Endothelial cell (in vitro differentiated cells): ENCODE measurements at places on chromosomes 4 and X. TPM values are rescaled to one million over a fixed set of nuclear protein-coding genes. Genes with fewer than 3 reads are reported as not detected.

- H3K36me3 ChIP-seq: no peaks in the 10 kb centered on the region
- no peak for DNase-seq
- no peaks in the 10 kb centered on the region for H3K4me1 ChIP-seq
- H3K27ac ChIP-seq: no peak overlapping the region
Measured at GRCh38 chrX:150774798-150775568, 81.8 kb downstream of the MTMR1 start.

DNA sequence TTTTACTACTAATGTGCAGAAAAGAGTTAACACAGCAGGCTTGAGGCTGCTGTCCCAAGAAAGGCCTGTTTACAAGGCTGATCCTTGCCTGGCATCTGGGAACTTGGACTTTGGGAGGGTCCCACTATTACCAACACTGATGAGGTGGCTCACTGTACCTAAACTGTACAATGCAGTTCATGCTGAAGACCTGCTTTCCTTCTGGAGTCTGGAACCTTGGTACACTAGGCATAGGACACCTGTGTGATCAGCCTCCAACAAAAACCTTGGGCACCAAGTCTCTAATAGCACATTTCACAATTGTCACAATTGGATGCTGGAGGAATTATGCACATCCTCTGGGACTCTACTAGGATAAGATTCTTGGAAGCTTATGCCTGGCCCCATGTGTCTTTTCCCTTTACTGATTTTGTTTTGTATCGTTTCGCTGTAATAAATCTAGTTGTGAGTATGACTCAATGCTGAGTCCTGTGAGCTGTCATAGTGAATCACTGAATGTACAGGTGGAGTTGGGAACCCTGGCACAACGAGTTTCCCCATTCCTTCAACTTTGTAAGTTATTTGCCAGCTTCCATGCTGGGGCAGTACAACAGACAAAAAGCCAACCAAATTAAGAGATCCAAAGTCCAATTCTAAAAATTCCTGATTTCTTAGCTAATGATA lies 45.9 kb downstream of the TEC start:
- peaks cover 4% of the 10 kb centered on the region for H3K4me1 ChIP-seq
- no peaks in the 10 kb centered on the region for H3K36me3 ChIP-seq
- H3K4me3 ChIP-seq: no peak overlapping the region
- no peak for DNase-seq

GRCh38 chr4:106315476-106315967 lies 487 bp downstream of the TBCK start:
- peaks cover 7% of the 10 kb centered on the region for H3K36me3 ChIP-seq
- no peak for DNase-seq
- H3K27me3 ChIP-seq: no peaks in the 10 kb centered on the region
- H3K4me1 ChIP-seq: peaks cover 7% of the 10 kb centered on the region

The RNF150 gene
- total RNA-seq: 5.8 TPM

DNA sequence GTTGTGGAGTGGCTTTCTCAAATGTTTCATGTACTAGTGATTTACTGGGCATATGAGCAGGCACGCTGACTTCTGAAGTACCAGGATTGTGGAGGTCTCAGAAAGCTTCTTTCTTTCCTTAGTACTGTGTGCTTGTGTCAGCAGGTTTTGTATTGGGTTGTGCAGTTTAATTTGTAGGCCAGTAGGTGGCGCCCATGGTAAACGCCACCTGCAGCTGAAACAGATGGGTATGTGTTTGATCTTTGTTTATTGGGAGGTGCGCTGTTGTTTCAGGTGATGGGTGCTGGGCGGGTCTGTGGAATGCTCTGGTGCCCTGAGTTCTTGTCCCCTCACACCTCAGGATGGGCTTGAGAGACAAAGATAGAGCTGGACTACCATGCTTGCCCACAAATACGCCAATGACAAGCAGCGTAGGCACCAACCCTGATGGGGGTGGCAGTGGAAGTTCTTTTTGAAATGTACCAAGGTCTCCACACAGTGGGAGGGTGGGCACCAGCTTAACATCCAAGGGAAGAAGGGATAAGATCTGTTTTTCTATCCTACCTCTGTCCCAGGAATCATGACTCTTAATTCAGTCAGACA lies 141.5 kb downstream of the RPS6KA6 start:
- no peak overlapping the region for H3K27ac ChIP-seq
- DNase-seq: peak; percentile 24
- H3K27me3 ChIP-seq: peaks cover 1% of the 10 kb centered on the region
- H3K4me3 ChIP-seq: no peak overlapping the region
- no peaks in the 10 kb centered on the region for H3K36me3 ChIP-seq

DNA sequence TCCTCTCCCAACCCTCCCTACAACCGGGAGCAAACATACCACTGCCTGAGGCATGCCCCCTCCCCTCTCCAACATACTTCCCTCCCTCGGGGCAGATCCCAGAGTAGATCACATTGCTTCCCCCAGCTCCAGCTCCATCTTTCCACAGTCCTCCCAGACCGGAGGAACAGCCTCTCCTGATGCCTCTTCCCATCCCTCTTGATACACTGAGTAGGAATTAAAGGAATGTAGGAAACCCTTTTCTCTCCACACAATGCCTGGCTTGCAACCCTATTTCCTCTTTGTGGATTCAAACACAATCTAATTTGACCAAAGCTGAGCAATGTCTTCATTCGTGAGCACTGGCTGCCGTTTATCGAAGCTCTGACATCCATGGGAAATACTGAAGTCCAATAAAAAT lies 339.8 kb downstream of the BCOR start:
- peaks cover 11% of the 10 kb centered on the region for H3K4me1 ChIP-seq
- peaks cover 3% of the 10 kb centered on the region for H3K27me3 ChIP-seq
- H3K36me3 ChIP-seq: no peaks in the 10 kb centered on the region
- DNase-seq: no peak
- H3K27ac ChIP-seq: no peak overlapping the region

- H3K27ac ChIP-seq: peak overlapping the region; percentile 96
- H3K4me1 ChIP-seq: peaks cover 8% of the 10 kb centered on the region
- H3K4me3 ChIP-seq: no peak overlapping the region
- peak; percentile 46 for DNase-seq
- H3K27me3 ChIP-seq: peaks cover 2% of the 10 kb centered on the region
Measured at GRCh38 chrX:44314259-44314734, 29.2 kb downstream of the EFHC2 start.

The VGLL1 gene
- not detected for total RNA-seq

DNA sequence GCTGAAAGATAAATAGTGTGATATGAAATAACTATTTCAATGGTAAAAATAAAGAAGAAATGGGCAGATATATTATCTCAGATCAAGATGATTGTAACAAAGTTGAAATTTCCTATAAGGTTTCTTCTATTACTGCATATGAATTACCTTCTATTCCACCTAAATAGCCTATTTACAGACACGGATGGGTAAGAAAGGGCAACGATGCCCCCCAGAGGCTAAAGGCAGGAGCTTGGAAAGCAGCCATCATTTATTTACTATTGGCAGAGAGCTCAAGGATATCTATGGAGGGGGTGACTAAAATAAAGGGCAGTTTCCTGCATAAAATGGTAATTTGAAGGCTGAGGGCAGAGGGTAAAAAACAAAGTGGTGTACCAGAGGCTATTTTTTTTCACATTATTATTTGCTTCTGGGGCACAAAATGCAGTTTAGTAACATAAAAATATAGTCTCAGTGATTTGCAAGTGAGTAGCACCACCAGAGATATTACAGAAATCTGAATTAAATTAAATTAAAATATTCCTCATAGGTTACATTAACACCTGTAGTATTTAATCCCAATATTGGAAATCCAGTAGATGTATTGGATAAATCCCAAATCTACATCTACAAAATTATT lies 123.1 kb downstream of the BTC start:
- H3K4me3 ChIP-seq: no peak overlapping the region
- H3K27ac ChIP-seq: no peak overlapping the region
- no peaks in the 10 kb centered on the region for H3K36me3 ChIP-seq

DNA sequence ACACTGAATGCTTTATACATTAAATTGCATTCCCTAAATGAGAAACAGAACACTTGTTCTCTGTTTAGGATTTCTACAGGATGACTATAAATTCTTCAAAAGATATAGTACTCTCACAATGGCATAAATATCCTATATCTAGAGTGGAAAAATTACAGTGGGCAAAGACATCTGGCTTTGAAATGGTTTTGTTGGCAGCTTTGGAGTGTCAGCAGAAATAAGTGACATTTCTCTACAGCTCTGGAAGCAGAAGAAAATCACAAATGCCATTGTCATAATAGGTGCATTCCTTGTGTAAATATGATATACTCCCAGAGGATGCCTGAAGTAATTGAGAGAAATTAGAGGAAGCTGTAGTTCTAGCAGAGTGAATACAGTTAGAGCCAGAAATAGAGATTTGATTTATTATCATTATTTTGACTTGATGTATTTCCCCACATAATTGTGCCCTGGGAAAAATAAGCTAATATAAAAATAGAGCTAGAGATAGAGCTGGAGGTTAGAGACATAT lies 95.9 kb upstream of the GALNTL6 start:
- no peak overlapping the region for H3K4me3 ChIP-seq
- no peaks in the 10 kb centered on the region for H3K36me3 ChIP-seq
- no peak for DNase-seq
- H3K27ac ChIP-seq: no peak overlapping the region
- no peaks in the 10 kb centered on the region for H3K4me1 ChIP-seq
- H3K27me3 ChIP-seq: peaks cover 1% of the 10 kb centered on the region

GRCh38 chr4:12724510-12724909 lies 759.6 kb downstream of the RAB28 start:
- no peaks in the 10 kb centered on the region for H3K36me3 ChIP-seq
- H3K27me3 ChIP-seq: no peaks in the 10 kb centered on the region
- DNase-seq: no peak
- H3K27ac ChIP-seq: no peak overlapping the region
- H3K4me1 ChIP-seq: peaks cover 3% of the 10 kb centered on the region

DNA sequence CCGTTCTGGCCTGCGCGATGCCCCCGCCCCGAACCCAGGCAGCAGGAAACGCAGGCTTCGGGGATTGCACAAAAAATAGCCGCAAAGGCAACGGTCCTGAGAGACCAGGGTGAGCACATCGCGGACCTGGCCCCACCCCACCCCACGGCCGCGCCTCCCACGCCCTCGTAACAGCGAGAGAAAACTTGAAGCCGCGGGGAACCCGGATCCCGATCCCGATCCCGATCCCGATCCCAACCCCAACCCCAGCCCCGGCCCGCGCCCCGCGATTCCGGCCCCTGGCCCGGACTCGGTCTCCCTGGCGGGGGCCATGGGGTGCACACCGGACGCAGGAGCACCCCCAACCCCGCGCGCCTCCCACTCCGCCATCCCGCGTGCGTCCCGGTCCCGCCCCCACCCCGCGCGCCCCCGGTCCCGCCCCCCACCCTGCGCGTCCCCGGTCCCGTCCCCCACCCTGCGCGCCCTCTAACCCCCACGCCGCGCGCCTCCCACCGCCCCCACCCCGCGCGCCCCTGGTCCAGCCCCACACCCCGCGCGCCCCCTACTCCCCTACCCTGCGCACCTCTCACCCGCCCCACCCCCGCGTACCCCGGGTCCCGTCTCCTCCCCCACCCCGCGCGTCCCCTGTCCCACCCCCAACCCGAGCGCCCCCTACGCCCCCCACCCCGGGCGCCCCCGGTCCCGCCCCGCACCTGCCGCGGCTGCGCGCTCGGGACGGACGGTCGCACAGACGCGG lies 29.0 kb downstream of the NOP14 start:
- H3K36me3 ChIP-seq: peaks cover 18% of the 10 kb centered on the region
- H3K27me3 ChIP-seq: peaks cover 17% of the 10 kb centered on the region
- no peak overlapping the region for H3K27ac ChIP-seq
- peak overlapping the region; percentile 79 for H3K4me3 ChIP-seq

The HTN3 gene
- total RNA-seq: not detected

The TXLNG gene
- total RNA-seq: 6.6 TPM

DNA sequence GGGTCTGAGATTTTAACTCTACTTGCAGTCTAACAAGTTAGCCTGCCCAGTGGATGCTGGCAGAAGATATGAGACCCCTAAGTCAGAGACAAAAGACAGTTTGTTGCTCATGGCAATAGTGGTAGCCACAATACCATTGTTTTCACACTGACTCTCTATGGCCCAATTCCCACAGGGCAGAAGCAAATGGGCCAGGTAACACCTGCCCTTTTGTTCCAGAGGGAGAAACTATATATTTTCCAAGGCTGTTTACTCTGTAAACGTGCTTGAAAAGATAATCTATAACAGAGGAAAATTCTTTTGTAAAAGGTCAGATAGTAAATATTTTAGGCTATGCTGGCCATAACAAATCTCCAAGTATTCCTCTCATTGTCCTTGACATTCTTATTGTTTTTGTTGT lies 57.2 kb upstream of the NPNT start:
- no peak overlapping the region for H3K4me3 ChIP-seq
- DNase-seq: no peak
- peaks cover 13% of the 10 kb centered on the region for H3K36me3 ChIP-seq
- H3K27me3 ChIP-seq: peaks cover 2% of the 10 kb centered on the region
- no peak overlapping the region for H3K27ac ChIP-seq

The LRP2BP gene
- total RNA-seq: 0.92 TPM

GRCh38 chr4:43243433-43244116 lies 351.1 kb downstream of the GRXCR1 start:
- no peak for DNase-seq
- H3K27me3 ChIP-seq: no peaks in the 10 kb centered on the region
- no peak overlapping the region for H3K27ac ChIP-seq
- no peak overlapping the region for H3K4me3 ChIP-seq
- H3K36me3 ChIP-seq: no peaks in the 10 kb centered on the region

The NDST4 gene
- not detected for total RNA-seq

The PCSK1N gene
- total RNA-seq: 2.0 TPM

DNA sequence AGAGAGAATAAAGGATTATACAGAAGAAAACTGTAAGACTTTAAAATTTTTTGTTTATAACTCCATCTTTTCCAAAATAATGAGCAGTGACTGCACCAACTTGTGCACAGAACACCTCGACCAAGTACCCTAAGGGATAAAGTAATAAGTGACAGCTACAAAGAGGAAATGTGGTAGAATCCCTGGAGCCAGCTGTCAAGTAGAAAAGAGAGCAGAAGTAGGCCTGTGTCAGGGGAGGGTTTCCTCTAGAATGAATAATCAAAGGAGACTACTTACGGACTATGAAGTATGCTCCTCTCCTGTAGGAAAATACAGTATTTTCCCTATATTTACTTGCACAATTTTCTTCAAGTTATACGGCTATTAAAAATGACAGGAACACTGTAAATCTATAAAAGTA lies 1.2 kb downstream of the EIF1AX start:
- H3K27me3 ChIP-seq: peaks cover 3% of the 10 kb centered on the region
- peak overlapping the region; percentile 75 for H3K27ac ChIP-seq
- peaks cover 4% of the 10 kb centered on the region for H3K4me1 ChIP-seq
- DNase-seq: no peak
- H3K36me3 ChIP-seq: no peaks in the 10 kb centered on the region

- H3K27ac ChIP-seq: no peak overlapping the region
- H3K4me3 ChIP-seq: no peak overlapping the region
- H3K36me3 ChIP-seq: no peaks in the 10 kb centered on the region
- no peaks in the 10 kb centered on the region for H3K27me3 ChIP-seq
- no peak for DNase-seq
- H3K4me1 ChIP-seq: no peaks in the 10 kb centered on the region
Measured at GRCh38 chr4:11663114-11663513, 234.4 kb upstream of the HS3ST1 start.

- peaks cover 1% of the 10 kb centered on the region for H3K27me3 ChIP-seq
- H3K36me3 ChIP-seq: no peaks in the 10 kb centered on the region
- H3K4me1 ChIP-seq: peaks cover 3% of the 10 kb centered on the region
- no peak for DNase-seq
Measured at GRCh38 chr4:56139241-56139827, 190.6 kb downstream of the CEP135 start.

GRCh38 chrX:153638436-153639176 lies 8.4 kb upstream of the DUSP9 start:
- no peaks in the 10 kb centered on the region for H3K4me1 ChIP-seq
- DNase-seq: no peak
- no peak overlapping the region for H3K4me3 ChIP-seq
- H3K27me3 ChIP-seq: peaks cover 3% of the 10 kb centered on the region
- H3K36me3 ChIP-seq: no peaks in the 10 kb centered on the region

The PDE5A gene
- 3.4 TPM for total RNA-seq

GRCh38 chrX:130051176-130051845 lies 59.0 kb downstream of the ELF4 start:
- H3K36me3 ChIP-seq: peaks cover 31% of the 10 kb centered on the region
- peaks cover 6% of the 10 kb centered on the region for H3K27me3 ChIP-seq
- peaks cover 3% of the 10 kb centered on the region for H3K4me1 ChIP-seq
